ENCODE measurements at places on chromosomes 12 and 14.

DNA sequence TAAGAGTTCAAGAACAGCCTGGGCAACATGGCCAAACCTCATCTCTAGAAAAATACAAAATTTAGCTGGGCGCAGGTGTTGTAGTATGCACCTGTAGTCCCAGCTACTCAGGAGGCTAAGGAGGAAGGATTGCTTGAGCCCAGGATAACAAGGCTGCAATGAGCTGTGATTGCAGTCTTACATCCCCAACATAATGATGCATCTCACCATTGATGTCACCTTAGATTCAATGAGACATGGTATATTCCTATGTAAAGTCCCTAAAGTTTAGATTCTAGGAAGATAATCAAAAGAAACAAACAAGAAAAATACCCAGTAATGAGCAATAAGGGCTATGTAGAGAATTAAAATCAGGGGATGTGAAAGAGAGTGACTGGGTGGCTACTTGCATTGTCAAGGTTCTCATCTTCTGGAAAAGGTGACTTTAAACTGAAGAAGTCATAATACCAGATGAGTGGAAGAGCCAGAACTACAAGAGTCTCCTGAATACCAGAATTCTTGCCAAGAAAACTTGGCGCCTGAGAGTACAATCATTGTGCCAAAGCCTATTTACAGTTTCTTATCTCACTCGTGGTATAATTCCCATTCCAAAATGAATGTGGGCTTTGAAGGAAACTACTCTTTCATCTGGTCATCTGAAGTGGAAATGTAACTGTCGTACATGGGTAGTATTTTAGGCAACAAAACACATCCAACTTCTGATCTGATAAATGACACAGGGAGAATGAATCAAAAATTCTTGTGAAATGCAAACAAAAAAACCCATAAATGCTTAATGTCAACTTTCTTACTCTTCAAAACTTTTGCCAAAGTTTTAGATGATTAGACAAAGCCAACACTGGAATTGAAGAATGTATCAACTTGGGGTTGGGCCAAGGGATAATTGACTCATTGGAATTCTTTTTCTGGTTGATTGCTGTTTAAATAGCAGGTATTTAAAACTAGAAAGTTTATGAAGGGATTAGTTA, 81.1 kb upstream of the ST8SIA1 start:
- DNase-seq: no peak

- DNase-seq: no peak
These were observed 57.4 kb downstream of the PLXNC1 start for GRCh38 chr12:94205822-94206221.

DNA sequence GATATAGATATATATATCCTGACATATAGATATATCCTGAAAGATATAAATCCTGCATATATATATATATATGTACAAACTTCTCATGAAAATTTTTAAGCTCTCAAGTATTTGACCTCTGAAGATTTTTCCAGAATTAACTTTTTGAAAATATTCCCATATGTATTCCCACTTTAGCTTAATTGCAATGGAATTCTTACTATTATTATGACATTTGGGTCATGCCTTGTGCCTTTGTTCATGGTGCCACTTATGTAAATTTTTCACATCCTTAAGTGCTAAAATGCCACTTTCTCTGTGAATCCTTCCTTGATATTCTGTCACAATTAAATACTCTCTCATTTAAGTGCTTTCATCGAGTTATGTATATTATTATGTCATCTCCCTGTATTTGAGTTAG, 398.2 kb upstream of the SEL1L start:
- no peak for DNase-seq

- no peak for DNase-seq
These were observed 23.2 kb upstream of the BDKRB2 start for GRCh38 chr14:96181186-96182056.

DNA sequence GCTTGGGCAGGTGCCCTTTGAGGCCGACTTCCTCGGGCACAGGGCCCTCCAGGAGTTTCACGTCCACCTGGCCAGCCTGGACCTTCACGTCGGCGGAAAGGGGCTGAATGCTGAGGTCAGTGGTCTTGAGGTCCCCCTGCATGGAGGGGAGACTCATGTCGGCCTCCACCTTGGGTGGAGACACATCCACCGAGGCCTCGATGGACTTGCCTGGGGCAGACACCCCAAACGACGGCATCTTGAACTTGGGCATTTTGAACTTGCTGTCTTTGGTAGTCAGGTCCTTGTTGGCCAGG, 24.0 kb downstream of the PLD4 start:
- DNase-seq: no peak

DNA sequence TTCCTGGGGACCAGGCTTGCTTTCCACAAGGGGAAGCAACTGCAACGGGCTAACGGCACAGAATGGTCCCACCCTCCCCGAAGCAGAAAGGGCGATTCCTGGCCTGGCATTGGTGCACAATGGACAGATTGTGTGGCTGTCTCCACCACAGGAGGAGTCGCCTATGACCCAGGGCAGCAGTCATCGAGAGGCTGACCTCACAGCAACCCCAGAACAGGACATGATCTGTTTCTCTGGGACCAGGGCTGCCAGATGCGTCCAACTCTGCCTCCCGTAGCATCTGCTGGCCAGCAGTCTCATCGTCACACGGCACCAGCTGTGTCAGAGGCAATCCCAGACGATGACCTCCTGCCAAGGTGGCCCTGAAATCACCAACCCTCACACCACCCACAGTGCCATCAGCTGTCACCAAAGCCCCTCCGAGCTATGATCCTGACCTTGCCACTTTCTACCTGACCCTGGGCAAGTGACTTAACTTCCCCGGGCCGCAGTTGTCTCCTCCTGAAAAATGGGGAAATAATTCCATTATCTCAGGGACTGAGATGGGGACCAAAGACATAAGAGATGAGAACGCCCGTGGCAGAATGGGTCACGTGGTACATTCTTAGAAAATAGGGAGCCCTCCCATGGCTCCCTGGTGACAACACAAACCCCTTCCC, 86.7 kb downstream of the CHGA start:
- DNase-seq: no peak

GRCh38 chr12:51281202-51281924, 11.1 kb upstream of the SMAGP start:
- no peak for DNase-seq

Measured in KBM-7 (cell line).